ENCODE measurements at places on chromosomes 13 and 19.
A peak's percentile ranks its signal among the peaks of the same experiment; 100 is the strongest.

- DNase-seq: no peak
Observed at GRCh38 chr19:18020212-18021085, 12.5 kb downstream of the ARRDC2 start.

DNA sequence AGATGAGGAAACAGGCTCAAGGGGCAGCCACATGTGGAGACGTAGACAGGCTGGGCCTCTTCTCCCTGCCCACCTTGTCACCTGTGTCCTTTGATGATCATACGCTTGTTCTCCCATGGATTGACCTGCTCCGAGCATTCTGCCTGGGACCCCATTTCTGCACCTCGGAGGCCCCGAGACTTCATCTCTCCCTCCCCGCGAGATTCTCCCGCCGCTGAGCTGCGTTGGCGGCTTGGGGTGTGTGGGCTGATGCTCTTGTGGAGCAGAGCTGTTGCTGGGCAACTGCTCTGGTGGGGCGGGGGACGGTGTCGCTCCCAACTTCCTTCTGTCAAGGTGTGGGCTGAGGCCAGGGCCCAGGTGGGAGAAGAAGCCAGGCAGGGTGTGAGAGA is 22.1 kb downstream of the MAST3 start:
- no peak for DNase-seq

- no peak for DNase-seq
Observed at GRCh38 chr13:113084094-113084942, 21.3 kb upstream of the F7 start.

DNA sequence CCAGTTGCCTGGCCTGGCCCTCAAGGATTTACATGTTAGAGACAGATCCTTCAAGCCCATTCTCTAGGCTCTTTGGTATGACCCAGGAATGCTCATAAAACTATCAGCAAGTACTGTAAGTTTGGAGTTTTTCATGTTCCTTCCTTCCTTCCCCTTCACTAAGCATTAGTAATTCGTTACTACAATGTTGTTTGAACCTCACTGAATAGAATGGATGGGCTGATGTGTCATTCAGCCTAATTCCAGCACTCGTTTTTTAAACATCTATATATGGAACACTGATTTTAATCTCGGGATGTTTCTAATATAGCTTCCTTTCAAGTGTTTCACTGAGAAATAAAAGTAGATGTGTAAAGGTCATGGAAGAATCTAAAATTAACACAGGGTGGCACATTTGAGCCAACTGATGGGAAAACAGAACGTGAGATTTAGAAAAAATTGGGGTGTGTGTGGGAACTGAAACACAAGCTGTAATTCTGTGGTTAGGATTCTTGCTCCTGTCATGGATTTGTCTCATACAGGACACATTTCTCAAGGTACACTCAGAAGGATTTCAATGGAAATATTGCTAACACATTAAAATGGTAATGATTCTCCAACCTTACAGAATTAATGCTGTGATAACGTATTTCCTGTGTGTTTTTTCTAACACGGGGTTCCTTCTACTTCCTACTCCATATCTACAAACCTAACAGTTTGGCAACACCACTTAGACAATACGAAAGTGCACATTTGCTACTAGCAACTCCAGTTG is 93.4 kb downstream of the FLT1 start:
- no peak for DNase-seq

- no peak for DNase-seq
Observed at GRCh38 chr19:51462681-51463080, 4.4 kb upstream of the SIGLEC8 start.

DNA sequence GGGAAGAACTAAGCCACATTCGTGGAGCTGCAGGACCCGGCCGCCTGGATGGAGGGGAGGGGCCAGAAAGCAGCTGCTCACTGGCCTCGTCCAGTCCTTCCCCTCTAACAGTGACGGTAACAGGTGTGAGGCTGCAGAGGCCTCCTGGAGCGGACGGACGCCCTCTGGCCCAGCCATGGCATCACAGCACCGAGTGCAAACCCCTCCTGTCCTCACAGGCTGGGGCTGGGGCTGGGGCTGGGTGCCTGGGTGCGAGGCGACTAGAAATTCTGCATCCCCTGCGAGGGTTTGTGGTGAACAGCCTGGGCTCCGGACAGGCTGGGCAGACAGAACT is 3.6 kb downstream of the MICOS13 start:
- no peak for DNase-seq

DNA sequence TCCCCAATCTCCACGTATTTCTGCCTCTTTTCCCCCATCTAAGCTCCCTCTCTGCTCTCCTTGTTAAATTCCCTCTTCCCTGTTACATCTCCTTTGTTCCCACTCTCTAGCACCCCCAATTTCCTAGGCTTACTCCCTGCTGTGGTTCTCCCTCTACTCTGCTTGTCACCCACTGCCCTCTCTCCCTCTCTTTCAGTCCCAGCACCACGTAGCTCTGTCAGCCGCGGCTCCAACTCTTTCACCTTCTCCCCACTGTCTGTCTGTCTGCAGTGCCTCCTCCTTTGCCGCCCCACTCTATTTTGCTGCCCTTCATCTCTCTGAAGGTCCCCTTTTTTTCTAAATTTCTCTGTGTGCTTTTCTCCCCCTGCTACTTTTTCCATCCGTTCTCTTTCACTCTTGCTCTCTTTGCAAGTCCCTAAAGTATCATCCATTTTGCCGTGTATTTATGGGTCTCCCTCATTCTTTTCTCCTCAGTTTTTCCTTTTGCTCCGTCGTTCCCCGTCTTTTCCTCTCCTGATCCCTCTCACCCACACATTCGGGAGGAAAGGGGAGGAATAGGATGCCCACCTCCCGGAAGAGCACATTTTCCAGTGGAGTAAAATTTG is 937 bp downstream of the ZNF841 start:
- DNase-seq: no peak

DNA sequence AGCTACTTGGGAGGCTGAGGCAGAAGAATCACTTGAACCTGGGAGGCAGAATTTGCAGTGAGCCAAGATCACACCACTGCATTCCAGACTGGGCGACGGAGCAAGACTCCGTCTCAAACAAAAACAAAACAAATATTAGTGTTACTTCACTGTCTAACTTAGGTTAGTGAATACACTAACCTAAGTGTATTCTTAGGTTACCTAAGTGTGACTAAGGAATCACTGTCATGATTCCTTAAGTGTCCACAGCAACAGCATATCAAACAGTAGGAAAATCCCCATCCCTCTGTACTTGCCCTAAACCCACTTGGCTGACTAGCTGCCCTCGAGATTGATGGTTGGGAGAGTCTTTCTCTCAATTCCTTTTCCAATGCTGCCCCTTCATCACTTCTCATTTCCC is 11.8 kb upstream of the LRCH1 start:
- DNase-seq: no peak

- peak; percentile 38 for DNase-seq
Observed at GRCh38 chr13:30112602-30113435, 194.5 kb downstream of the KATNAL1 start.
